ENCODE measurements at places on chromosomes 4 and X.
A peak's percentile ranks its signal among the peaks of the same experiment; 100 is the strongest.

GRCh38 chrX:55220119-55220794, at the start of gene PAGE5:
Gene PAGE5, plus strand, starts transcription at chrX:55220346. Its CDS starts 1,037 bp downstream, at chrX:55221383.
- no peak for DNase-seq

- no peak for DNase-seq
These were observed 241.1 kb downstream of the TACR3 start for GRCh38 chr4:103478734-103479133.

DNA sequence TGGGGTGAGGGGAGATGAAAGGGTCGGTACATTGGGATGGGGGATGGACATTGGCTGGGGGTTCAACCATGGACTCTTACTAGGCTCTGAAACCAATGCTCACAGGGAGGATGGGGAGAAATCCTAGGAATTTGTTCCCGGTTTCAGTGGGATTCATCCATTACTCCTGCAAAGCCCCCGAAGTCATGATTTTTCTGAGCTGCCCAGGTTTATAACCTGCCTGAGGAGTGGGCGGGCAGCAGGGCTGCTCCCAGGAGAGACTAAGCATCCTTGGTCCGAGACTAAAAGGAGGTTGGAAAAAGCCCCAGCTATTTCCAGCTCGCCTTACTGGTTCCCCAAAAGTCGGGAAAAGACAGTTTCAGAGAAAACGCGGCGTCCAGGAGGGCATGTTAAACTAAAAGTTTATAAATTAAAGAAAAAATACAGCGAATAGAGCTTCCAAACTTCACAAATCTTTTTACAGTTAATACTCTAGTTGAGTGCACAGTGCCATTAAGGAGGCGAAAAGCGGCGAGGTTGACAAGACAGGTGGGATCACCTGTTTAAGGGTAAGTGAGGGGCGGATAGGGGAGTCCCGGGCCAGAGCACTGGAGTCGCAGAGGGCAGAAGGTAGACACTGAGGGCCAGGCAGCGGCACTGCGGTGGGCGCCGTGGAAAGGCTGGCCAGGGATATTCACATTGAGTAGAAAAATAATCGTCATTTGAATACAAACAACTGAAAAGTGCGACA, 3.7 kb downstream of the NKX3-2 start:
- DNase-seq: no peak

DNA sequence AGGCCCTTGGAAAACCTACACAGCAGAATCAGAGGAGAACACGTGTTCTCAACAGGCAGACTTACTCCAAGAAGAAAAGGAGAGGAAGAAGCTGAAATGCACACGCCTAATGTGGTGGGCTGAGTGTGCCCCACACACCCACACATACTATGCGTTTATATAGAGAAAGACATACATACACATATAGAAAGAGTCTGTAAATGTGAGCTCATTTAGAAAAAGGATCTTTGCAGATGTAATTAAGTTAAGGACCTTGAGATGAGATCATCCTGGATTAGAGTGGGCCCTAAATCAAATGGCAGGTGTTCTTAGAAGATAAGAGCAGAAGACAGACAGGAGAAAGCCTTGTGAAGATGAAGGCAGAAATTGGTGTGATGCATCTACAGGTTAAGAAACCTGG, 87.2 kb upstream of the KLF3 start:
- no peak for DNase-seq

DNA sequence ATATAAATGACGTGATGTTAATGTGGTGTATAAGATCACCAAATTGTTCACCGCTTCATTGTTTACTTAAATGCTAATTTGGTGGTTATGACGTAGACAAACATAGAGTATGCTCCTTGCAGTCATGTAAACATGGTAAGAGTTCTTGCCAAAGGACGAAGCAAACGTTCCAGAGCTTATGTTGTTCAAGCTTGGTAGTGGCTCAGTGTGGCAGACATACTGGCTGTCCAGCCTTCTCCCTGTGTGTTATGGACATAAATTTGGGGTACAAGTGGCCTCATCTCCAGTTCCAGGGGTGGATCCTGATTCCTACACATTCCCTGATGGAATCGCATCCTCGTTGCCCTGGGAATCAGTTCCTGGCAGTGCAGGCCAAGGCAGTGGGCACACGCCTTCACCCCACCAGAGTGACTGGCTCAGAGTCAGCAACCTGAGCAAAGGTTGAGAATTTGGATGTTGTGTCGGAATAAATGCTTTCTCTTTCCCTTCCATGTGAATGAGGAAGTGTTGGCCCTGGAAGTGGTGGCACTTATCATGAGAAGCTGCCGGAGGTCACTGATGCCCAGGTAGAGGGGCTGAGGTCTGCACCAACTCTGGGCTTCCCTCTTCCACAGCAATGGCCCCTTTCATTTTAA, 25.4 kb downstream of the F11 start:
- DNase-seq: no peak

DNA sequence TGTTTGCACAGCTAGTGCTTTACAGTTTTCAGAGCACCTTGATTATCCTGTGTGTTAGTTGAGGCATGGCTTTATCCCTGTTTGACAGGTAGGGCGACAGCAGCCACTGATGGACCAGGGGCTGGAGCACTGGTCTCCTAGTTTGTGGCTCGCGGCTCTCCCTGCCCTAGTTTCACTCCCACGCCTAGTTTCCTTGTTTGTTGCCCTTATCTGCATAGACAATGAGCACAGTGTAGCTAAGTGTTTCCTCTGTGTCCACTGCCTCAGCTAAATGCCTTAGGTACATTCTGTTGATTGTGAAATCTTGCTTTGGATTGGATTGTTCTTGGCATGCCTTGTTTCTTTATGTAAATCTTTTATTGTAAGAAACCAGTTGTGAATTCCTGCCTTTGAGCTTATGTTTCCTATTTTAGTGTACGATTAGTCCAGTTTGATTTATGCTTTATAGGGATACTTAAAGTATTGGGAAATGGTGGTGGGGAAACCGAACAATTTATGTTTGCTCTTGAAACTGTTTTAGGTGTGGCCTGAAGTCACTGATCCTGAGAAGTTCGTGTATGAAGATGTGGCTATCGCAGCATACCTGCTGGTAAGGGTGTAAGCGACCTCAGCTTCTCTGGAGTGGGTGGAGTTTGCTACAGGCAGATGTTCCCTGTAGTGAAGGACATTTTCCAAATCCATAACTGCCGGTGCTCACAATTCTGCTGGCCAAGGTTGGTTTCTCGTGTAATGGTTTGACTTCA, 11.0 kb downstream of the TRMT44 start:
- DNase-seq: no peak

DNA sequence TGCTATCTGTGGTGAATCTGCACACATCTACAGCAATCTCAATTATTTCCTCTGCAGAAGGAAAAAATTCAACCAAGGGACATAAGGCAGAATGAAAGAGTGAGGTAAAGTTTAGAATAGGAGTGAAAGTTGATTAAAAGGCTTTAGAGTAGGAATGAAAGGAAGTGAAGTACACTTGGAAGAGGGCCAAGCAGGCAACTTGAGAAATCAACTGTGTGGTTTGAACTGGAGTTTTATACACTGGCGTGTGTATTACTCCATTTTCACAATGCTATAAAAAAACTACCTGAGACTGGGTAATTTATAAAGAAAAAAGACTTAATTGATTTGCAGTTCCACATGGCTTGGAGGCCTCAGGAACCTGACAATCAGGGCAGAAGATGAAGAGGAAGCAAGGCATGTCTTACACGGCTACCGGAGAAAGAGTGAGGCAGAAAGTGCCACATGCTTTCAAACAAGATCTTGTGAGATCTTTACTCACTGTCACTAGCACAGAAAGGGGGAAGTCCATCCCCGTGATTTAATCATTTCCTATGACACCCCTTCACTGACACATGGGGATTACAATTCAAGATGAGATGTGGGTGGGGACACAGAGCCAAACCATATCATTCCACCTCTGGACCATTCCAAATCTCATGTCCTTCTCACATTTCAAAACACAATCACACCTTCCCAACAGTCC, 234.8 kb downstream of the IL15 start:
- no peak for DNase-seq

DNA sequence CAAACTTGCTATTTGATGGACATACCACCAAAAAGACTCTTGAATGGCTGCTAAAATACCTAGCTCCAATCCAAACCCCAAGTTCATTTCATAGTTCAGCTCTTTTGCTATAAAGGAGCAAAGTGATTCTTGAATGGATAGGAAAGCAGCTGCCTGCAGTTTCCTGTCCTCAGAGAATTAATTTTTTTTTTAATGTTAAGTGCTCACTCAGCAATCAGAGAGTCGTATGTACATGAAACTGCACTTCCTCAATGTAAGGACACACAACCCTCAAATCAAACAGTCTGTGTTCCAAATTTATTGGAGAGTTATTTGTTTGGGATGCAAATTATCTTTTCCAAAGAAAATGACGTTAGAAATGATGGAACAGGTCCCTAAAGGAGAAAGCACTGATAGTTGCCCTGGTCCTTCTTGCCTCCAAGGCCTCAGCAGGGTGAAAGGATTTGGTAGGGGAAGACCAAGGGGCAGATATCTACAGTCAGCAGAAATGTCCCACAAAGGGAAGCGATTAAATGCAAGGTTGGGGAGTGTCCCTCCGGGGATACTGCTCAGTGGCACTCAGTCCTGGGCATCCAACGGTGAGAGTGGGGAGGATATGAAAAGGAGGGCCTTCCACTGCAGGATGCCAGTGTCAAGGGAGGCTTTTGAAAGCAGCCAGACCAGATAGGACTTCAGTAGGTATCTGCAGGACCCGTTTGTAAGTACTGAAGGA, 67.2 kb upstream of the RASGEF1B start:
- no peak for DNase-seq

- DNase-seq: peak; percentile 35
These were observed 468 bp downstream of the ZMYM3 start for GRCh38 chrX:71253253-71254091.

GRCh38 chr4:133775881-133776280, 425.7 kb downstream of the PABPC4L start:
- DNase-seq: no peak

DNA sequence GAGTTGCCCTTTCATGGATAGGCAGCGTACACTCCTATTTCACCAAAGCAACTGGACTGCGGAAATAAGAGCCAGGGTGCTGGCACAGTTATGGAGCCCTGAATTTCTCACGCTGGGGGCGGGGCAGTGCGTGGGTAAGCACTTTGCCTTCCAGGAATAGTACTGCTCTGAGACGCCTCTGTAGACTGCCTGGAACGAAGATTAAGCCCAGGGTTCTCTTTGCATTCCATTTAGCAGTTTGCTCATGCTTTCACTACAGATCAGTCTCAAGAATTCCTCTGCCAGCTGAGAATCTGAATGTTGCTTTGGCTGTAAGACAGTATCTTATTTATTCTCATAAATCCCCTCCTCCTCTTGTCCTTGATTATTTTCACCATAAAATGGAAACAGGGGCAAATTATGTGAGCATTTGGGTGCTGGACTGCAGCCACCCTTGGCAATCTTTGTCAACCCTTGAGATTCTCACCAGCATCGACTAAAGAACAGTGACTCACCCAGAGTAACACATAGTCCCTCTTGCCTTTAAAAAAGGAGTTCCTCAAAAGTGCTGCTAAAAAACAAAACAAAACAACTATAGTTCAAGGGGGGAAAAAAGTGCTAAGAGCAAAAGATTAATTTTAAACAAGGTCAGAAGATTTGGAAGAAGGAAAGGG, 88.9 kb upstream of the CITED1 start:
- DNase-seq: no peak

GRCh38 chr4:102787096-102787881, 26.5 kb upstream of the MANBA start:
- no peak for DNase-seq

- DNase-seq: no peak
These were observed 94.6 kb downstream of the STIM2 start for GRCh38 chr4:26955241-26955640.
